ENCODE measurements at places on chromosomes 4 and X.

GRCh38 chr4:100075486-100076270, 114.6 kb downstream of the DDIT4L start:
- DNase-seq: no peak

DNA sequence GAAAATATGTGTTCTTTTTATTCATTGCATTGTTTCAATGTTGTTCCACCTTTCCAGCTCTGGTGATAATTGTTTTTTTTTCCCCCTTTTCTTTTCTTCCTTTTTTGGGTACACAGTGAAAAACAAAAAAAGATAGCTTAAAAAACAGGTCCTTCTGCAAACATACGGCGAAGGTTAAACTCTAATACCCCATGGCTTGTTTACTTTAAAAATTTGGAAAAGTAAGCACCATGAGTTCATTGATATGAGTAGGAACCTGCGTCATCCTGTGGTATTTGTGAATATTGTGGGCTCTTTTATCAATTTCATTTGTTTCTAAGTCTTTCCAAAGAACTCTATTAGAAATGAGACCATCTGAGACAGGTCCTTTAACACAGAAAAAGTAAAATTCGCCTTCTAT, 123.5 kb downstream of the CHRNA9 start:
- DNase-seq: no peak

DNA sequence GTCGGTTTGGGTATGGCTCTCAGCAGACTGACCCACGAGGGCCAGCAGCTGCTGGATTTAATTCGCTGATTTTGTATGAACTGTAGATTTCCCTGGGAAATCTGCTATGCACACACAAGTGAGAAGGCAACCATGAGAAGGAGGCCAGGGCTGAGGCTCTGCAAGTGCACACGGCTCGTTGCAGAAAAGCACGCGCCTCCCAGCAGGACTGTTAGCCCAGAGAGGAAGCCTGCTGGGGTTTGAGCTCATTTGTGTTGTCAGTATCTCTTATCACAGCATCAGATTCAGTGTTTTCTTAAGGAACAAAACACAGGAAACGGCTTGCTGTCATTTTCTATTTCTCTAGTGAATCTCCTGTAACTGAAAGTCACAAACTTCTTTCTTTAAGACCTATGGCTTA, 296.2 kb upstream of the FAT1 start:
- DNase-seq: no peak

GRCh38 chrX:10099411-10099810, 57.4 kb upstream of the CLCN4 start:
- DNase-seq: no peak

DNA sequence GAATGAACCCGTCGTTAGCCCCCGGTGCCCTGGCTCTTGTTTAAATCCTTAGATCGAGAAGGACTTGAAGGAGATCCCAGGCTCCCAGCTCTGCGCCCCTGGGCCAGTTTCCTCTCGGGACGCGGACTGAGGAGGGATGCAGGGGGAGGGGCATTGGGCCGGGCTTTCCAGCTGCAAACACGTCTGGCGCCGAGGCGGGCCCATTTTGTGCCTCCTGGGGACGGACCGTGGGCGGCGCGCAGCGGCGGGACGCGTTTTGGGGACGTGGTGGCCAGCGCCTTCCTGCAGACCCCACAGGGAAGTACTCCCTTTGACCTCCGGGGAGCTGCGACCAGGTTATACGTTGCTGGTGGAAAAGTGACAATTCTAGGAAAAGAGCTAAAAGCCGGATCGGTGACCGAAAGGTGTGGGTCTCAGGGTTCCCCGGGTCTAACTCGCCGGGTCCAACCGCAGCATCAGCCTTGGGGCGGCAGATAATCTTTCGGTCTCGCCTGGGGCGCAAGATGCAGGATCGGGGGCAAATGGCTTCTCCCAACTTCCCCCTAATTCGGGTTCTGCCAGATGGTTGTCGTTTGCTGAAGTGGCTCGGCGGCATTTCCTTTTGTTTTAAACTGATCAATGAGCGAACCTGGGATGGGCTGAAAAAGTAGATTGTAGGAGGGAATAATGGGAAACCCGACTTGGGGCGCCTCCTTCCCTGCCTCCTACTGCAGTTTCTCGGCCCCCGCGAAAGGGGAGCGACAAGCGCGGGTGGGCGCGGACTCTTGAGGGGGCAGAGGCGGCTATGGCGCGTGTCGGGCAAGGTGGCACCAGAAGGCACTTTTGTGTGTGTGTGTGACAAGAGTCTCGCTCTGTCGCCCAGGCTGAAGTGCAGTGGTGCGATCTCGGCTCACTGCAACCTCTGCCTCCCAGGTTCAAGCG, 2.9 kb downstream of the PDGFRA start:
- DNase-seq: no peak

DNA sequence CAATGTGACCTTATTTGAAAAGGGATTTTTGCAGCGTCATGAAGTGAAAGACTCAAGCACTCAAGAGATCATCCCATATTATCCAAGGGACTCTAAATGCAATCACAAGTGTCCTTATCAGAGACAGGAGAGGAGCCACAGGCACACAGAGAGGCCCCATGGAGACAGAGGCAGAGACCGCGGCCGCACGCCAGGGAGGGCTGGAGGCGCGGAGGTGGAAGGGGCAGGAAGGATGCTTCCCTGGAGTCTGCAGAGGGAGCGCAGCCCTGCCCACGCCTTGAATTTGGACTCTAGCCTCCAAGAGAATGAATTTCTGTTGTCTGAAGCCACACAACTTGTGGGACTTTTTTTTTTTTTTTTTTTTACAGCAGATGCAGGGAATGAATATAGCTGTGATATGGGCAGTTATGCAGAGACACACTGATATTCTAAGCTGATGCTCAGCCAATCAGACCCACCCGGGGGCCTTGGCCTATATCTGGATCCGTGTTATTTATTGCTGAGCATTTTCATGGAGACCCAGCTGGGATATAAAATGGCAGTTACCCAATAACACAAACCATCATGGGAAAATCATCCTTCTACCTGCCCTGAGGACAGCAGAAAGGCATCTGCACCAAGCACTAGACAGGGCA, 244.8 kb upstream of the PSAPL1 start:
- DNase-seq: no peak

GRCh38 chr4:82818664-82819662, 20.4 kb upstream of the SCD5 start:
- DNase-seq: no peak

- no peak for DNase-seq
These were observed 20.7 kb downstream of the HAND2 start for GRCh38 chr4:173509036-173510001.

GRCh38 chrX:45485719-45486118, 285.0 kb upstream of the DIPK2B start:
- no peak for DNase-seq

DNA sequence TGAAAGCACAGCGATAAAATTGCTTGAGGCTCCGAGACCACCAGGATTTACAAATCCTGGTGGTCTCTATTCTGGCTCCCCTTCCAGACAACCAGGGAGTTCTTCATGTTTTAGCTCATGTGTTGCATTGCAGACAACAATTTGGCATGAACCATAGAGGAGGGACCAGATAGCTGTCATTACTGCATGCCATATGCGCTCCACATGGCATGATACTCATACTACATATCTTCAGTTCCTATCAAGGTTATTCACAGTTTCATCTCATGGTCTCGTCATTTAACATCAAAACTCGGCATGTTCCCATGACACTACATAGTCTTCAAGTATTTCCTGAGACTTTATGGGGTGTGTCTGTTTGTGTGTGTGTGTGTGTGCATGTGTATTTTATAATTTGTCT, 220.3 kb downstream of the OR13H1 start:
- DNase-seq: no peak

DNA sequence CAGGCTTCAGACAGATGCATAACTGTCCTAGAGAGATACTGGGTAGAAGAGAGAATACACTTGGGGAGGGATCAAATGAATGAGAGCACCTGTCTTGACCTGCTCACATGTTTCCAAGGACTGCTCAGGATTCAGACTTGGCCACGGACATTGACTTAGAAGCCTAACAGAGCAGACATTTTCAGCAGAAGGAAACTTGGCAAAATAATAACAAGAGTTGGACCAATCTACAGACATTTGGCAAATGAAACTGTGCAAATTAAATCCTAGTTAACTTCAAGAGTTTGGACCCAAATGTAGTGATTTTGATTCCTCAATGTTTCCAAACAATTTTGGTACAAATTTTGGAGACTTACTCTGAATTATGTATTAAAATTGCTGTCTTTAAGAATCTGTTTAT, 223.9 kb downstream of the CAMK2D start:
- no peak for DNase-seq

DNA sequence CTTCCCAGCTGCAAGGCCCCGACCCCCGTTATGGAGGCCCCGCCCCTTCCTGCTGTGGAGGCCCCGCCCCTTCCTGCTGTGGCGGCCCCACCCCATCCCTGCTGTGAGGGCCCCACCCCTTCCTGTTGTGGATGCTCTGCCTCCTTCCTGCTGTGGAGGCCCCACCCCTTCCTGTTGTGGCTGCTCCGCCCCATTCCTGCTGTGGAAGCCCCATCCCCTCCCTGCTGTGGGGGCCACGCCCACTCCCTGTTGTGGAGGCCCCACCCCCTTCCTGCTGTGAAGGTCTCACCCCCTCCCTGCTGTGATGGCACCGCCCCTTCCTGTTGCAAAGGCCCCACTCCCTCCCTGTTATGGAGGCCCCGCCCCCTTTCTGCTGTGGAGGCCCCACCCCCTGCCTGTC, 104.9 kb upstream of the PSAPL1 start:
- DNase-seq: no peak

DNA sequence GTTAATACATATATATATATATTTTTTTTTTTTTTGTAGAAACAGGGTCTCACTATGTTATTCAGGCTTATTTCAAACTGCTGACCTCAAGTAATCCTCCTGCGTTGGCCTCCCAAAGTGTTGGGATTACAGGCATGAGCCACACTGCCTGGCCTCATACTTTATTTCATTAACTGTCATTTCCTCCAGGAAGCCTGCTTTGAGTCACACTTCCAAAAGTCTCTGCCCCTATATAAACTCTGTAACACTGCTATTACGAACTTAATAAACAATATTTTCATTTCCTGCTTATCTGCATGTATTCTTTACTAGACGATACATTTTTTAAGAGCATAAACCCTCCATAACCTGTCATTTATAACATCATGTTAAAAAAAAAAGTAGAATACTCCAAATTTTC, 167.2 kb downstream of the WDFY3 start:
- DNase-seq: no peak

DNA sequence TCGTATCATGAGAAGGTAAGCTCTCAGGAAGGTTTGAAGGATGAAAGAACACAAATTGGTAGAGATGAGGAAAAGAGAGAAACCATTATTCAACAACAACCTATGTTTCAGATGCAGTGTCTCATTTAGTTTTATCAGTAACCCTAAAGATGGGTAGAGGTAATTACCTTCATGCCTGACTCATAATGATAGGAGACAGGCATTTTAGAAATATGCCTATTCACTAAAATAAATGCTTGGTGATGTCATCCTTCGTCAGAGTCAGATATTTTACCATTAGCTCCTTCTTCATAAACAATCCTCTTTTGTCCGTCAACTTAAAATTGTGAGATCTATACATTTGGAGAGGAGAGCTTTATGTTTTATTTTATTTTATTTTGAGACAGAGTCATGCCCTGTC, 21.5 kb upstream of the RNF150 start:
- no peak for DNase-seq

DNA sequence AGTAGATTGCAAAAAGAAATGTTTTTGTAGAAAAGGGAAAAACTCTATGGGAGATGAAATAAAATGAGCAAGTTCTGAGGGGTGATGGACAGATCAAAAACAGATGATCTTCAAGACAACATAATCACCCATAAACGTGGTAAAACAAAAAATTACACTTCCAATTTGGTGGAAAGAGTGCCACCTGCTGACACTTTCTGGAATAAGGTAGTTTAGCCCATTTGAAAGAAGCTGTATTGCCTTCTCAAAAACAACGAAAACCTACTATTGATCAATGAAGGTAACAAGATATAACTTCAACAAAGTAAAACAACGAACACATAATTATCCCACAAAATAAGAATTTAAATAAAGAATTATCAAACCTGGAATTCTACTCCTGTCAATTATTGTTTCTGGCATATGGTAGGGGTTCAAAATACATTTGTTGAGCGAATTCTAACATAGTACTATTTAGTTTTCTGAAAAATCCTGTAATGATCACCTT, 2.5 kb downstream of the COQ2 start:
- no peak for DNase-seq

DNA sequence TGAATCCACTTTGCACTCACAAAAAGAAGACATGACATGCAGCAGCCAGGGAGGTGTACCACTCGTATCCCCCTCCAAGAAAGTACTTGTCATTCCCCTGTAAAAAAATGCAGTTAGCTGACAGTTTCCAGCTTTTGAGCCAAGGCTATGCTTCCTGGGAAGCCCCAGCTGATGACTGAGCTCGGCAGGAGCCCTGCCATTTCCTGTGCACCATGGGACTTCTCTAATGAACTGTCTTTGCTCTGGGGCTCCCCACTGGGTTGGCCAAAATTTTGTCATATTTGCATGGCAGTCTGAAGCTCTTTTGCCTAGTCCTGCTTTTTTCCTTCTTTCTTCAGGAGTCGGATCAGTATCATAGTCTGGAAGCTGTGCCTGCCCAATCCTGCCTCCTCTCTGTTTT, 104.5 kb upstream of the MAOA start:
- DNase-seq: no peak

DNA sequence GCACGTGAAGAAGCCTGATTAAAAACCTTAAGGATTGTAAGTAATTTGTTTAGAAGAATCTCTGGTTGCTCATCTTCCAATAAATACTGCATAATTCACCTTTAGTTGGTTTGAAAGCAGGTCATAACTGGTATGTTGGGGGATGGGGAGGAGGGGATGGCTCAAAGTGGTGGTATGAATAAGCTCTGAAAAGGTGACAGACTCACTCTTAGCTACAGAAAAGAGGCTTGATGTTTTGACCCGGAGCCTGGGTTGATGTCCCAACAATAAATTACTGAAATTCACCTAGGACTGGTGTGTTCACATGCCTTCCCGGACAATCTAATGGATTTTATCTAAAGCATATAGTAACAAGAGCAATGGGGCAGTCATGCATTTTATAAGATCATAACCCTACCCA, 131.9 kb upstream of the TBC1D9 start:
- no peak for DNase-seq

DNA sequence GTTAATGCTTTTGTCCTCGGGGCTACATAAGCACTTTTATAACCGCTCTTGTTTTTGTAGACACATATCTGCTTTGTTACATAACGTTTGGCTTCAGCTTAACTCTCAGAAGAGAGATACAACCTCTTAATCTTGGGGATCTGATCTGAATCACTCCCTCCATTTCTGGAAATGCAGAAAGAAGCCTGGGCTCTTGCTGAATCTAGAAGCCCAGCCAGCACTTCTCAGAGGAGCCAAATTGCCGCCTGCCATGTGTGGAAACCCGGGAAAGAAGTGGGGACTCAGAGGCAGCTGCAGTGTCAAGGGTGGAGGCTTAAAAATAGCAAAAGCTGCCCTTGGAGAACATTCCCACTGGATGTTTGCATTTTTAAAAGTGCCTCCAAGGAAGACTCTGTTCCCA, 69.3 kb upstream of the LDB2 start:
- DNase-seq: no peak

- no peak for DNase-seq
These were observed 1183.2 kb upstream of the ADGRL3 start for GRCh38 chr4:60016971-60017370.

Measured in caudate nucleus (tissue), 63 donors.